ENCODE measurements at places on chromosomes 5 and 9. TPM values are rescaled to one million over a fixed set of nuclear protein-coding genes. Genes with fewer than 3 reads are reported as not detected.

GRCh38 chr9:133340256-133340655 is 4.3 kb upstream of the SURF6 start:
- no peak for DNase-seq
- H3K4me3 ChIP-seq: no peak overlapping the region
- H3K27ac ChIP-seq: no peak overlapping the region
- H3K27me3 ChIP-seq: no peaks in the 10 kb centered on the region
- peaks cover 15% of the 10 kb centered on the region for H3K4me1 ChIP-seq

GRCh38 chr5:31470608-31471007 is 61.3 kb downstream of the DROSHA start:
- H3K4me1 ChIP-seq: no peaks in the 10 kb centered on the region
- peak; percentile 32 for DNase-seq
- peaks cover 3% of the 10 kb centered on the region for H3K36me3 ChIP-seq

DNA sequence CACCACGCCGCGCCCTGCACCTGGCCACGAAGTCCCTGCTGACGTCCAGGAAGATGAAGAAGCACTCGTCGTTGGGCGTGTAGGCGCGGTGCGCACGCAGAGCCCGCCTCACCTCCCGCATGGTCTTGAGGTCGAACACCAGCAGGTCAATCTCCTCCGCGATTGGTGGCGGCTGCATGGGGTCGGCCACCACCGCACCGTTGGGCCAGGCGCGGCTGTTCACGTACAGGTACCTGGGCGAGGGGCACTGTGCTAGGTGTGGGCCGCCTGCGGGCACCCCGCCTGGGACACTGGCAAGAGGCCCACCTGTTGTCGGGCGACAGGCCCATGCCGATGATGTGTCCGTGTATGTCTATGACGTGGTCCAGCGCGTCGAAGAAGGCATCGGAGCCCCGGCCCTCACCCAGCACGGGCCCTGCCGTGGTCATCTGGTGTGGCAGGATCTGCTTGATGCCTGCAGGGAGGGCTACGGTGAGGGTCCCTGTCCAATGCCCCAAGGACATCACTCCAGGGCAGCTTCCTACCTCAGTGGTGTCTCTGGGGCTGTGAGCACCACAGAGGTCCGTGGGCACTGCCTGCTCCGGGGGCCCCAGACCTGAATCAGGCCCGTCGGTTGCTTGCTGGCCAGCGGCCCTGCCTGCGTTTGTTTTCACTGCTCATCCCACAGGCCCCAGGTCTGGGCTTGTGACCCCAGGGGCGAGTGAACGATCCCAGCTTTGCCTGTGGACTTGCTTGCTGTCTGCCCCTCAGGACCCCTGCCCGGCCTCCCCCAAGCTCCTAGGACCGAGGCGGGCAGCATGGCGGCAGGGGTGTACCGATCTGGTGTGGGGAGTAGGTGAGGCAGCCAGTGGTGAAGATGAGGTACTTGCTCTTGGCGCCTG is 3.1 kb downstream of the FBXW5 start:
- DNase-seq: peak; percentile 63
- no peaks in the 10 kb centered on the region for H3K27me3 ChIP-seq
- H3K27ac ChIP-seq: peak overlapping the region; percentile 94
- H3K4me1 ChIP-seq: peaks cover 29% of the 10 kb centered on the region

DNA sequence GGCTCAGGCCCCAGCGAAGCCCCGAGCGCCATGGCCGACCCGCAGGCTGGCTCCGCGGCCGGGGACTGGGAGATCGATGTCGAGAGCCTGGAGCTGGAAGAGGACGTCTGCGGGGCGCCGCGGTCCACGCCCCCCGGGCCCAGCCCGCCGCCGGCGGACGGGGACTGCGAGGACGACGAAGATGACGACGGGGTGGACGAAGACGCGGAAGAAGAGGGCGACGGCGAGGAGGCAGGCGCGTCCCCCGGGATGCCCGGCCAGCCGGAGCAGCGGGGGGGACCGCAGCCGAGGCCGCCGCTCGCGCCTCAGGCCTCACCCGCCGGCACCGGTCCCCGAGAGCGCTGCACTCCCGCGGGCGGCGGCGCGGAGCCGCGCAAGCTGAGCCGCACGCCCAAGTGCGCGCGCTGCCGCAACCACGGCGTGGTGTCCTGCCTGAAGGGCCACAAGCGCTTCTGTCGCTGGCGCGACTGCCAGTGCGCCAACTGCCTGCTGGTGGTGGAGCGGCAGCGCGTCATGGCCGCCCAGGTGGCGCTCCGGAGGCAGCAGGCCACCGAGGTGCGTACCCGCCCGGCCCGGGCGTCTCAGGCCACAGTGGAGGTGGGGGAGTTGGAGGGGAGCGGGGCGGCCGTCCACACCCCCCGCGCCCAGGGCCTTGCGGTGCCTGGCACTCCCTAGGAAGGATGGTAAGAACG is 1.6 kb downstream of the DMRT2 start:
- H3K4me1 ChIP-seq: peaks cover 3% of the 10 kb centered on the region
- H3K36me3 ChIP-seq: no peaks in the 10 kb centered on the region
- peak overlapping the region; percentile 64 for H3K4me3 ChIP-seq
- peak; percentile 47 for DNase-seq
- peaks cover 74% of the 10 kb centered on the region for H3K27me3 ChIP-seq

GRCh38 chr5:37667430-37667829 is 172.4 kb downstream of the GDNF start:
- no peak for DNase-seq
- no peaks in the 10 kb centered on the region for H3K36me3 ChIP-seq
- H3K4me3 ChIP-seq: no peak overlapping the region
- H3K27ac ChIP-seq: peak overlapping the region; percentile 93
- no peaks in the 10 kb centered on the region for H3K27me3 ChIP-seq
- peaks cover 40% of the 10 kb centered on the region for H3K4me1 ChIP-seq

- H3K4me1 ChIP-seq: no peaks in the 10 kb centered on the region
- no peak overlapping the region for H3K27ac ChIP-seq
- no peak overlapping the region for H3K4me3 ChIP-seq
- H3K36me3 ChIP-seq: no peaks in the 10 kb centered on the region
- no peaks in the 10 kb centered on the region for H3K27me3 ChIP-seq
Measured at GRCh38 chr5:145347026-145347616, 488.0 kb downstream of the PRELID2 start.

GRCh38 chr9:97630591-97630990 is 2.6 kb downstream of the TSTD2 start:
- H3K4me1 ChIP-seq: peaks cover 60% of the 10 kb centered on the region
- no peaks in the 10 kb centered on the region for H3K27me3 ChIP-seq

GRCh38 chr9:130039528-130040147 is 3.4 kb downstream of the FNBP1 start:
- no peak overlapping the region for H3K27ac ChIP-seq
- DNase-seq: no peak
- no peaks in the 10 kb centered on the region for H3K36me3 ChIP-seq
- peak overlapping the region; percentile 17 for H3K4me3 ChIP-seq
- H3K4me1 ChIP-seq: peaks cover 18% of the 10 kb centered on the region
- no peaks in the 10 kb centered on the region for H3K27me3 ChIP-seq

DNA sequence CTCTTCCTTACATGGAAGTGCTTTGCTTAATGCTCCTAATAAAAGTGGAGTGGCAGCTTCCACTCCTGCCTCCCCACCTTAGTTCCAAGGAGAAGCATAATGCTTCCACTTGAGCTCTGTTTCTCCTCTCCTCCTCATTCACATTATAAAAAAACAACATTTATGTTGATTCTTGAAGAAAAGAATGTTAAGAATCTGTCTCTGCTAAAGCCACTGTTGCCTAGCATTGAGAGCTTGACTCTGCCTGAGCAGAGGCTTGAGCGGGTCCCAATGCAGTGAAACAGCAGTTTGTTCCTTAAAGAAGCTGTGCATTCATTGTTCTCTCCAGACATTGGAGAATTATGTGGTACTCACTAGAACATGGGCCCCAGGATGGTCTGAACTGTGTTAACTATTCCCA is 101.5 kb upstream of the GHR start:
- no peak overlapping the region for H3K4me3 ChIP-seq
- DNase-seq: no peak
- no peaks in the 10 kb centered on the region for H3K27me3 ChIP-seq
- no peak overlapping the region for H3K27ac ChIP-seq

DNA sequence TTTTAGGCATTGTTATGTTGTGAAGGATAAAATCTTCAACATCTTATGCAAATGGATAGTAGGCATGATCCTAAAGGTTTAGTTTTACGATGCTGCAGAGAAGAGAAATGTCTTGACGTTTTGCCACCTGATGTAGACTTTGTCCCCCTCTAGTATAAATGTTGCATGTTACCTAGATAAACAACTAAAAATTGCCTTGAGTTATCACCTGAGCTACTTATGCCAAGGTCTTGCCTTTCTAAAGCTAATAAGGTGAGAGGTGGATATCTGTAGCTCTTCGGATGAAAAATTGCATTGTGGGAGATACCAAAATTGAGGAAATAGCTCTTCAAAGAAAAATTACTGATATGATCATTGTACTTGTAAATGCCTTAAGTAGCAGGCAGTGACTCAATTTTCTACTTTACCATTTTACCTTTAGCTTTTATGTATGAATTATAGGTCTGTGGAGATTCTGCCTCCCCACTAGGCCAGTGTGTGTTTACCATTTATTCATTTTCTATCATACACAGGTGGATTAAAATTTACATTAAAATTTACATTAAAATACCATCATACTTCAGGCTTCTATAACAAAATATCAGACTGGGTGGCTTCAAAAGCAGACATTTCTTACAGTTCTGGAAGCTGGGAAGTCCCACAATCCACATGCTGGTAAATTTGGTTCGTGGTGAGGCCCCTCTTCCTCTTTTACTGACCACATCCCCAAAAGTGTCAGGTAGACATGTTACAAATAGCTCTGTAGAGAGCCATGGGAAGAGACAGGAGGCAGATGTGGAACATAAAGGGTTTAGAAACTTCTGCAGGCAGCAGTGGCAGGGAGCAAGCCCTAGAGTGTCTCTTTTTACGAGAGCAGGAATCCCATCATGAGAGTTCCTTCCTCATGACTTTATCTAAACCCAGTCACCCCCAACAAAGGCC is 100.7 kb upstream of the ERBIN start:
- H3K4me3 ChIP-seq: no peak overlapping the region
- H3K27ac ChIP-seq: no peak overlapping the region
- no peaks in the 10 kb centered on the region for H3K4me1 ChIP-seq
- no peak for DNase-seq

- H3K27me3 ChIP-seq: no peaks in the 10 kb centered on the region
- H3K4me3 ChIP-seq: no peak overlapping the region
- no peaks in the 10 kb centered on the region for H3K4me1 ChIP-seq
- no peaks in the 10 kb centered on the region for H3K36me3 ChIP-seq
- DNase-seq: no peak
- no peak overlapping the region for H3K27ac ChIP-seq
Measured at GRCh38 chr9:88007291-88007650, 32.9 kb upstream of the CDK20 start.

- no peak overlapping the region for H3K27ac ChIP-seq
- peaks cover 3% of the 10 kb centered on the region for H3K27me3 ChIP-seq
- DNase-seq: no peak
- no peak overlapping the region for H3K4me3 ChIP-seq
Measured at GRCh38 chr5:17398431-17398830, 99.6 kb upstream of the TAF11L2 start.

DNA sequence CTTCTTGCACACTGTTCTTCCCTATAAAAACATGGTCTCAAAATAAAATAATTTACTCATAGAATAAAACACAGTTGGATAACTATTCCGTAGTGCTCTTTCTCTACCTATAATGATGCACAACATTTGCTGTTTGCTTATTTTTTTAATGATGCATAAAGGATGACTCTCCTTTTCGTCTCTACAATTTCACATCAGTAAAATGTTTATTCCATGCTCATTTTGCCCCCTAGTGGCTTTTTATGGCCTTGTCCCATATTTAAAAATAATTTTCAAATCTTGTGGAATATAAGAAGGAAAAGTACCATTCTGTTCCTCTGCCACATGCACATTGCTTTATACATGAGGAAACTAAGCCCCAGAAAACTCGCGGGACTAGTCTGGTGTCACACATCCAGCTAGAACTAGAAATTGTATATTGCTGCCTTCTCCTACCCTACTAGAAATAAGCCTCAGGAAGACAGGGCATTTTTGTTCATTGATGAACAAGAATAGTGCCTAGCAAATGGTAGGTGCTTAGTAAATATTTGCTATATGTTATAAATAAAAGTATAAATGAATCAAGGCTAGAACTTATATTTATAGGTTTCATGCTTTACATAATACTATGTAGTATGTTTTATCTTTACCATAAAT is 12.7 kb downstream of the KCTD16 start:
- H3K27me3 ChIP-seq: no peaks in the 10 kb centered on the region
- no peaks in the 10 kb centered on the region for H3K4me1 ChIP-seq
- no peaks in the 10 kb centered on the region for H3K36me3 ChIP-seq
- H3K4me3 ChIP-seq: no peak overlapping the region

GRCh38 chr9:13163946-13164345 is 115.5 kb downstream of the MPDZ start:
- H3K4me1 ChIP-seq: peaks cover 7% of the 10 kb centered on the region
- no peak overlapping the region for H3K27ac ChIP-seq
- no peaks in the 10 kb centered on the region for H3K36me3 ChIP-seq
- DNase-seq: no peak
- no peaks in the 10 kb centered on the region for H3K27me3 ChIP-seq
- no peak overlapping the region for H3K4me3 ChIP-seq

- H3K36me3 ChIP-seq: no peaks in the 10 kb centered on the region
- no peaks in the 10 kb centered on the region for H3K27me3 ChIP-seq
- no peak overlapping the region for H3K27ac ChIP-seq
- H3K4me3 ChIP-seq: no peak overlapping the region
- H3K4me1 ChIP-seq: peaks cover 7% of the 10 kb centered on the region
Measured at GRCh38 chr9:100126423-100126822, 27.4 kb downstream of the INVS start.

DNA sequence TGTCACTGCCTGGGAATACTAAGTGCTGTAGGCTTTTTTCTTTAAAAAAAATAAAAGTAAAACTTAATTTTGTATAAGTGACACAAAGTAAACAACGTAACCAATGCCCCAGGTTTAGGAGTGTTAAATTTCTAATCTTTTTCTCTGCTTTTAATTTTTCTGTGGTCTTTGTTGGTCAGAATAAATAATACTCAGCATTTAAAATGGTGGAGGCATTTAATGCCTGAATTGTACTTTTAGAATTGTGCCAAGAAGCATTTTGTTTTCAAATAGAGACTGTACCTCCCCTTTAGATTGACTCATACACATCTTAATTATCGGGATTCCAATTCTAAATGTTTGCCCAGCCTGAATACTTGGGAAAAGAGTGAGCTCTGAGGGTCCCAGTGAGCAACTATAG is 1.6 kb downstream of the DMXL1 start:
- H3K4me3 ChIP-seq: peak overlapping the region; percentile 87
- H3K4me1 ChIP-seq: peaks cover 35% of the 10 kb centered on the region
- peak overlapping the region; percentile 98 for H3K27ac ChIP-seq
- no peak for DNase-seq
- no peaks in the 10 kb centered on the region for H3K36me3 ChIP-seq
- no peaks in the 10 kb centered on the region for H3K27me3 ChIP-seq

DNA sequence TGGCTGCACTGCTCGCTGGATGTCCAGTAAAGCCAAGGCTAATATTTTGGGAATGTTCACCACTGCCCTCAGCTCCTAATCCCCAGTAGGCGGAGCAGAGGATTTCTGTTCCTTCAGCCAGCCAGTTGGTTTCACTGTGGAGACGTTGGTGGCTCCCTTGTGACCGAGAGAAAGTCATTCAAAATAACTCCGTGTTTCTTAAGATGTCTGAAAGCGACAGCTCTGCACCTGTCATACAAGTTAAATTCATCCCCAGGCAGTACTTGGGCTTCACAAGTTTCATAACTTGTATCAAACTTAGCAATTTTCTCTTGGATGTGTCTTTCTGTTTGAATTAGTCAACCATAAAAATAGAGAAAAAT is 382 bp upstream of the CDKN2B start:
- peaks cover 2% of the 10 kb centered on the region for H3K27me3 ChIP-seq
- no peaks in the 10 kb centered on the region for H3K36me3 ChIP-seq
- DNase-seq: no peak

Gene PCDHGA1
- polyA plus RNA-seq: 0.56 TPM

Gene ADGRD2
- polyA plus RNA-seq: not detected

Gene SHB
- 4.0 TPM for polyA plus RNA-seq

Gene OR1J2
- not detected for polyA plus RNA-seq

Gene TMEM174
- not detected for polyA plus RNA-seq

Gene FBP2
- 69.6 TPM for polyA plus RNA-seq

Gene EQTN
- not detected for polyA plus RNA-seq
